Putamen (tissue), 1 donor: ENCODE measurements at places on chromosomes 1 and 21.

DNA sequence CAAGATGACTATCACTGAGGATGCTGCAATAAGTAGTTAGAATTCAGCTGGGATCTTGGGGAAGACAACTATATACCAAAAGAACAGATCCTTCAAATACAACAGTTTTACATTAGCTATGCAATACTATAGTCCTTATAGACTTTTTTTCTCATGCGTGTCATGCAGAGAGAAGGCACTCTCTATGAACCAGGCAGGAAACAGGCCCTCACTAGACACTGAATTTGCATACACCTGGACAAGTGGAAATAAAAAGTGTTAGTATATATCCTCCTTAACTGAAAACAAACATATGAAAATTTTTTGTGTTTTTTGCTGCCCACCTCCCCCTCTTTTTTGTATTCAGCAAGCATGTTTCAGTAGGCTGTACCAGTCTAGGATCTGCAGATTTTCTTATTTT is 29.9 kb downstream of the TMCO1 start:
- no peak for DNase-seq

GRCh38 chr1:46581681-46582455 is 22.2 kb downstream of the MKNK1 start:
- DNase-seq, result no peak

DNA sequence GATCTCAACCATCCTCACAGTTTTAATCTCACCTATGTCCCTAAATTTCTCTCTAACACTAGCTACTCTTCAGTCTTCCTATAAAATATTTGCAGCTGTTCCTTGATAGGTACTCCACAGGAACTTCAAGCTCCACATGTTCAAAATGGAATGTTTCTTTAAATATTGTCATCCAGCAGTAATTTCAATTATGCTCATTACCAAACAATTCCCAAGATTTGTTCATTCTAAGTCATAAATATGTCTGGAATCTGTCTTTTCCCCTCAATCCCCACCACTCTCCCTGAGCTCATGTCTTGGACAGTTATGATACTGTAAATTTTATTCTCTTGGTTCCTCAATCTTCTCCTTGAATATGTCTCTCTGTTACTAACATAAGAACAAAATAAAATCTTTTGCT is 214.4 kb downstream of the NRIP1 start:
- no peak for DNase-seq

GRCh38 chr1:67439277-67440029 is 9.3 kb upstream of the SERBP1 start:
- DNase-seq, result no peak

GRCh38 chr1:4315202-4315601 is 339.2 kb upstream of the AJAP1 start:
- no peak for DNase-seq

DNA sequence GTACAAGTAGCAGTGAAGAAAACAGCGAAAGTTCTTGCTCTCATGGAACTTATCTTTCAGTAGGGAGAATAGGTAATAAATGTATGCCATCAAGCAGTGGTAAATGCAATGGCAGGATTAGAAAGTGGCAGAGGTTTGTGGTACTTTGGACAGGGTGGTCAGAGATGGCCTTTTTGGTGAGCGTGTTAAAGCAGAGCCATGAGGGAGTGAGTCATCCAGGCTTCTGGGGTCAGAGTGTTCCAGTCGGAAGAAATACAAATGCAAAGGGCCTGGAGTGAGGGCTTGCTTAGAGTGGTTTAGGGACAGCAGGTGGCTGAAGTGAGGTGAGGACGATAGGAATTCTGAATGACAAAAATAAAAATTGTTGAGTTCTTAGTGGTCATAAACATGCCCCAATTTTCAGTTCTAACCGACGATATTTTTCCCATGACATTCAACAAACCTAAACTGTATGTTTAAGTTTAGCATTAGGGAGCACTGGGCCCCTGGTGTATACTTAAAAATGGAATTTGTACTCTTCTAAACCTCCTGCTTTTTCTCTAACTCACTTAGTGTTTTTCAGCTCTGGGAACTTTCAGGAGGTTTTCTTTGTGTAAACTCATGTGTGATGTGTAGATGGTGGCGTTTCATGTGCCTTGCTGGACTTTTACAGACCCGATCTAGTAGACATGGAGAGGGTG is 78.2 kb downstream of the MACF1 start:
- DNase-seq, result no peak

DNA sequence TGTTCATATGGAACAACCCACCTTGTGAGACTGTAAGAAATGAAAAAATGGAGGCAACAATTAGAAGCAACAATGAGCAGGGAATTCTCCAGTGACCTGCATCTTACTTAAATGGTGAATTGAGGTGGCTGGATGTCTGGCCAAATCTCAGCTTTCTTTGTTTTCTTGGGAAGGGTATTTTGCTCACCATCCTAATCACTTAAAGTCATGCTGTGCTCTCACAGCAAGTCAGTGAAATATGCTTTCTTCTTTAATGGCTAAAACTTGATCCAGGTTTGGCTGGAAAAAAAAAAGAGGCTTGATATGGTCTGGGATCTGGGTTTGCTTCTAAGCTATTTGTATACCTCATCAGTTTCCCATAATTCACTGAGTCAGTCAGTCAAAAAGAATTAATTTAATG is 124.8 kb downstream of the ESRRG start:
- DNase-seq, result no peak
